A549 treated with ZK216348 at 1 μM for 4 hours (cell line): ENCODE measurements at places on chromosomes 4 and X. TPM values are rescaled to one million over a fixed set of nuclear protein-coding genes. Genes with fewer than 3 reads are reported as not detected.

TLR2 gene
- total RNA-seq, result 0.21 to 1.1 TPM (median 0.31 TPM) in 5 replicates

TMSB15A gene
- total RNA-seq, result 0.61 to 0.85 TPM (median 0.62 TPM) in 3 of 5 replicates, not detected in the others

ITIH6 gene
- total RNA-seq, result not detected in 5 replicates

MAGEA4 gene
- total RNA-seq, result not detected in 5 replicates

TMEM187 gene
- total RNA-seq, result 4.2 to 10.2 TPM (median 5.9 TPM) in 5 replicates

VCX gene
- not detected in 5 replicates for total RNA-seq

FGF5 gene
- 0.27 to 0.72 TPM (median 0.32 TPM) in 5 replicates for total RNA-seq

ARL9 gene
- not detected in 5 replicates for total RNA-seq

CBR4 gene
- 2.3 to 4.8 TPM (median 4.5 TPM) in 5 replicates for total RNA-seq

TRAPPC11 gene
- 8.1 to 11.7 TPM (median 10.2 TPM) in 5 replicates for total RNA-seq

HPSE gene
- total RNA-seq, result 1.1 to 2.2 TPM (median 1.3 TPM) in 5 replicates

PNMA3 gene
- total RNA-seq, result 0.07 to 0.31 TPM (median 0.20 TPM) in 5 replicates

CTAG2 gene
- not detected in 5 replicates for total RNA-seq

PAK3 gene
- total RNA-seq, result 0.11 TPM in 1 of 5 replicates, not detected in the others

SNCA gene
- total RNA-seq, result 0.20 to 0.74 TPM (median 0.39 TPM) in 3 of 5 replicates, not detected in the others

CXCL3 gene
- total RNA-seq, result 4.4 to 8.3 TPM (median 4.5 TPM) in 5 replicates

TEX13C gene
- not detected in 5 replicates for total RNA-seq

KIT gene
- total RNA-seq, result not detected in 5 replicates

PTCHD1 gene
- not detected in 5 replicates for total RNA-seq

OCIAD2 gene
- 102 to 172 TPM (median 107 TPM) in 5 replicates for total RNA-seq

COL4A5 gene
- 9.5 to 17.3 TPM (median 12.8 TPM) in 5 replicates for total RNA-seq

MND1 gene
- 12.3 to 21.1 TPM (median 12.8 TPM) in 5 replicates for total RNA-seq

FRAS1 gene
- 1.9 to 3.4 TPM (median 2.9 TPM) in 5 replicates for total RNA-seq

RAB9A gene
- 27.5 to 33.6 TPM (median 31.1 TPM) in 5 replicates for total RNA-seq

DMP1 gene
- total RNA-seq, result not detected in 5 replicates

BOD1L1 gene
- total RNA-seq, result 14.2 to 20.7 TPM (median 16.7 TPM) in 5 replicates

NPNT gene
- total RNA-seq, result 0.22 to 0.60 TPM (median 0.37 TPM) in 5 replicates

MAGEA2B gene
- total RNA-seq, result 0.12 to 0.21 TPM in 2 of 5 replicates, not detected in the others

C4orf54 gene
- total RNA-seq, result not detected in 5 replicates

SLC26A1 gene
- total RNA-seq, result 0.15 to 0.40 TPM (median 0.31 TPM) in 4 of 5 replicates, not detected in the other

TMEM31 gene
- total RNA-seq, result 0.40 TPM in 1 of 5 replicates, not detected in the others

FHIP1A gene
- 0.07 to 0.47 TPM (median 0.18 TPM) in 5 replicates for total RNA-seq

MAGEB10 gene
- not detected in 5 replicates for total RNA-seq

SLIT2 gene
- total RNA-seq, result 0.12 TPM in 1 of 5 replicates, not detected in the others

ZNF630 gene
- 0.15 to 0.55 TPM (median 0.26 TPM) in 5 replicates for total RNA-seq

LRRC66 gene
- total RNA-seq, result 0.13 to 0.21 TPM in 2 of 5 replicates, not detected in the others

SHROOM4 gene
- not detected in 5 replicates for total RNA-seq

AMOT gene
- total RNA-seq, result 0.04 to 0.07 TPM in 2 of 5 replicates, not detected in the others

TLR6 gene
- total RNA-seq, result 2.1 to 3.5 TPM (median 3.0 TPM) in 5 replicates

NDST3 gene
- not detected in 5 replicates for total RNA-seq

UCP1 gene
- 0.11 TPM in 1 of 5 replicates, not detected in the others for total RNA-seq

DIAPH2 gene
- total RNA-seq, result 2.7 to 5.4 TPM (median 4.9 TPM) in 5 replicates

TLR10 gene
- 0.06 TPM in 1 of 5 replicates, not detected in the others for total RNA-seq

NAP1L2 gene
- total RNA-seq, result 0.73 to 1.7 TPM (median 1.0 TPM) in 5 replicates

RHOXF1 gene
- total RNA-seq, result not detected in 5 replicates
